Progenitor cell of endocrine pancreas (in vitro differentiated cells): ENCODE measurements at places on chromosomes 1 and 21.

- no peak for DNase-seq
These were observed 99.6 kb upstream of the FBXO28 start for GRCh38 chr1:224014330-224014649.

GRCh38 chr1:70440642-70441391, 29.7 kb downstream of the CTH start:
- no peak for DNase-seq

- DNase-seq, result no peak
These were observed 23.9 kb downstream of the PCNT start for GRCh38 chr21:46347791-46348381.

DNA sequence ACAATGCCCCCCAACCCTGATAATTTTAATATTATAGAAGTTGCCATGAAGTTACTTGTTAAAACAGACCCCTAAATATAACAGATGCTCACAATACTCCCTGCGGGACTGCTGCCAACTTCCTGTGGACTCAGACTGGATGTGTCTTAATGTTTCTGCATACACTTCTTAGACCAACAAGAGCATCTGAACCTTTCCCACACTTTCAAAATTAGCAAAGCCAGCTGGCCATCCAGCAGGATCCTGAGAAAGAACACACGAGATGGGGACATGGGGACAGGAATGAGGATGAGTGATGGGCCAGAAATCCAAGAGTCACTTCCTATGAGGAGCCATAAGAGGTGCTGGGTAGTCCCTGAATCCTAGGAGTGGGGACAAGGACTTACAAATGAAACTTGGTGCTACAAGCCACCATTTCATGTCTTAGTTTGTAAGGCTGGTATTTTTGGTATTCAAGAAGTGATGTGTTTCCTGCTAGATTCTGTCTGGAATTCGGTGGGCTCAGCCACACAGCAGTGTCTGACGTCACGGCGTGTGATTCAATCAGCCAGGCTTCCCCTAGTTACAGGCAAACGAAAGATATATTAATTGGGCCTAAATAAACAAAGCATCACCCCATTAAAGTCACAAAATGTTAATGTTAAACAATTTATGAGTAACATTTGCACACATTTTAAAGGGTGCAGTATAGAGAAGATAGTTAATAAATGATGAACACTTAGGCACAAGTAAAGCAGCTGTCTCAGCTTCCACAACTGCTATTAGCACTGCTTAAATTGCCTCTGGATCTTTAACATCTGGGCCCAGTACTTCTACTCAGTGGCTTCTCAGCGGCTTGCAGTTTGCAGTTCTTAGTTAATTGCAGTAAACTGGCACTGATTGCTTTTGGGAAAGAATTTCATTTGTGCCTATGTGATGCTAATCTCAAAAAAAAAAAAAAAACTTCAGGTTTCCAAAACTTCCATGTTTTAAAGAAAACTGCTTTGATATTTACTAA, 41.2 kb upstream of the RGS8 start:
- no peak for DNase-seq

- DNase-seq, result no peak
These were observed 31.2 kb downstream of the NKAIN1 start for GRCh38 chr1:31208361-31208945.

- no peak for DNase-seq
These were observed 16.9 kb downstream of the PSMB4 start for GRCh38 chr1:151416231-151416630.

GRCh38 chr1:51235673-51236530, at the start of gene RNF11:
Gene RNF11 (plus strand): TSS chr1:51236273. CDS start chr1:51236757, 484 bp downstream.
- DNase-seq, result peak; percentile 84

- DNase-seq, result no peak
These were observed 44.6 kb downstream of the MIGA1 start for GRCh38 chr1:77824079-77824478.

- DNase-seq, result no peak
These were observed 37.3 kb upstream of the ASB17 start for GRCh38 chr1:75969550-75969949.

- no peak for DNase-seq
These were observed 7.4 kb downstream of the NFIA start for GRCh38 chr1:61089741-61090140.

- DNase-seq, result no peak
These were observed 38.1 kb upstream of the A3GALT2 start for GRCh38 chr1:33358795-33359503.

DNA sequence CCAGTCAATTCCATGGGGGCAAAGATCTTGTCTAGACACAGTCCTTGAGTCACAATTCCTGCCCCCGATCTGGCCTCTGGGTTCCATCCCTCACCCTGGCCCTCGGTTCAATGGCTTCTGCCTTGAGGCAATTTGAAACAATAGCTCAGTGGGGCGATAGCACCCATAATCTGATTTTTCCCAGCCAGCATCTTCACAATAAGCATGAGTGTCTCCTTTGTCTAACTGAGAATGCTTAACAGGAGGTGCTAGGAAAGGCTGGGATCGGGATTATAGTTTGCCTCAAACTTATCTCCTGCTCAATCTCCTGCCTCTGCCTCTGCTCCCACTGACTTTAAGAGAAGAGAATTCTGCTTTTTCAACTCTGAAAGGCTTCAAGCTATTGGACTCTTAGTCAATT, 293.9 kb upstream of the PROX1 start:
- DNase-seq, result no peak

- DNase-seq, result no peak
These were observed 667.3 kb downstream of the PTPRU start for GRCh38 chr1:29903548-29904166.

GRCh38 chr21:40356644-40357043, 489.4 kb downstream of the PCP4 start:
- DNase-seq, result no peak

DNA sequence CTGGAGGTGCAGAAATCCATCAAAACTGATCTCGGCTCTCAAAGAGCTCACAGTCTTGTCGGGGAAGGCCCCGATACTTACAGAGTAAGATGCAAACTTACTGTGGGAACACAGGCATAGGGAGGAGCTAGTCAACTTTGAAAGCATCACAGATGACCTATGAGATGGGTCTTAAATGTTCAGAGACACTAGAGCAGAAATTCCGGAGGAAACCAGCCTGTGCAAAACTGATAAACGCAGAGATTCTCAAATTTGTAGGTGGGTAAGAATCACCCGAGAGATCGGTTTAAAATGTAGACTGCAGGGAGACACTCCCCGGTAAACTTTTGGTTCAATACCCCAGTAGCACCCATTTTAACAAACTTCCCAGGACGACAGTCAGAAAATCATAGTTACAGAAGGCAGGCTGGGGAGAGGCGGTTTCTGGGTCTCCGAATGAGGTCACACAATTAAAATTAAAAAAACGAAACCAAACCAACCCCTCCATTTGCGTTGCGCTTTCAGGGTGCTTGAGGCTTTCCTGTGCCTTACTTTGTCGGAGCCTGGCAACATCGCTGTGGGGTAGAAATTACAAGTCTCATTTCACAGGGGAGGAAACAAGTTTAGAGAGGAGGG, 755 bp upstream of the THRAP3 start:
- no peak for DNase-seq

GRCh38 chr1:47216278-47217059, 15.6 kb downstream of the TAL1 start:
- DNase-seq, result no peak

DNA sequence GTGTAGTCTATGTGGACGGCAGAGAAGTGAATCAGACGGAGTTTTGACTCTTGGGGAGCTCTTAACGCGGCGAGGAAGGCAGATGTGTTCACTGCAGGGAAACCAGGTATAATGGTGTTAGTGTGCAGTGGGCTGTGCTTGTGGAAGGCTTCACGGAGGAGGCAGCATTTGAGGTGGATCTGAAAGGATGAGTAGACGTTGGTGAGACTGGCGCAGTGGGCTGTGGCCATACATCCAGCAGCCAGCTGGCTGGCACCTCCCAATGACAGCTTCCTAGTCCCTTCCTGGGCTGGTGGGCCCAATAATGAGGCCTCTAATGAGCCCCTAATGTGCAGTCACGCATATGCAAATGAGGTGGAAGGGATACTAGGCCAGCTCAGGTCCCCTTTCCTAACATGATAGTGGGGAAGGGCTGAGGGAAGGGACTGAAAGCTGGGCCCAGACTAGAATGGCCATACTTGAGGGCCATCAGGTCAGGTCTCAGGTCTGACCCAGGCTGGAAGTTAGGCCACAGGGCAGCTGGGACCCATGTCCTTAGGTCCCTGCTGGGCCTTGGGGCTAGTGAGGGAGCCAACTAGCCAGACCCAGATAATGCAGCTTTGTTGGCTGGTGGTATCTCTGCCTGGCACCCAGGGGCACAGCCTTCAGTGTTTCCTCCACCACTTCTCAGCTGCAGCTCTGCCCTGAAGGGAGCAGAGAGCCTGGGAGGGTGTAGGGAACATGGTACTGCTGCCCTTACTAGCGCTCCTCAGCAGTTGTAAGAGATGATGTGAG, 3.8 kb downstream of the MAP7D1 start:
- no peak for DNase-seq

DNA sequence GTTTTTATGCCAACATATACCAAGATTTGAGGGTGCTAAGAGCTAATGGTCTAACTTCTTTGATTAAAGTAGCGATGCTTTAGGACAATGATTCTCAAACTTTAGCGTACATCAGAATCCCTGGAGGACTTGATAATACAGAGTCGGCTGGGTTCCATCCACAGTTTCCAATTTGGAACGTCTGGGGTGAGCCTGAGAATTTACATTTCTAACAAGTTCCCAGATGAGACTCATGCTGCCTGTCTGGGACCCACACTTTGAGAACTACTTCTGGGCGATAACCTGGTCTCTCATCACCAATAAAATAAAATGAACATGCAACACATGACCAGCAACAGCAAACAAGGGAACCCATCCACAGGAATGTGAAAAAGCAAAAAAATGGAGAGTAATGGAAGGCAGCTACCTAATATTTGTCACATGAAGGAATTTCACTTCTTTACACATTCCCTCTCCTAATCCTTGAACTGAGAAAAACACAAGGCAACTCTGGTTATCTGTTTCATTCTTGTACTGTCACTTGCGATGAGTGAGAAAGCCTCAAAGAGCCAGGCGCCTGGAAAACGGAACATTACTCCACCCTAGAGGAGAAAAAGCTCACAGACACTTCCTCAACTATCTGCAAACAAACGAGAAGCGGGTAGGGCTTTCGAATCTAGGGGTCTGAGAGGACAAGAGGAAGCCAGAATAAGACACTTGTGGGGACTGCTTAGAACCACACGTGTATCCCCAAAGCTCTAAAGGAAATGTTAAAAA, 14.0 kb downstream of the HSF2BP start:
- DNase-seq, result no peak

DNA sequence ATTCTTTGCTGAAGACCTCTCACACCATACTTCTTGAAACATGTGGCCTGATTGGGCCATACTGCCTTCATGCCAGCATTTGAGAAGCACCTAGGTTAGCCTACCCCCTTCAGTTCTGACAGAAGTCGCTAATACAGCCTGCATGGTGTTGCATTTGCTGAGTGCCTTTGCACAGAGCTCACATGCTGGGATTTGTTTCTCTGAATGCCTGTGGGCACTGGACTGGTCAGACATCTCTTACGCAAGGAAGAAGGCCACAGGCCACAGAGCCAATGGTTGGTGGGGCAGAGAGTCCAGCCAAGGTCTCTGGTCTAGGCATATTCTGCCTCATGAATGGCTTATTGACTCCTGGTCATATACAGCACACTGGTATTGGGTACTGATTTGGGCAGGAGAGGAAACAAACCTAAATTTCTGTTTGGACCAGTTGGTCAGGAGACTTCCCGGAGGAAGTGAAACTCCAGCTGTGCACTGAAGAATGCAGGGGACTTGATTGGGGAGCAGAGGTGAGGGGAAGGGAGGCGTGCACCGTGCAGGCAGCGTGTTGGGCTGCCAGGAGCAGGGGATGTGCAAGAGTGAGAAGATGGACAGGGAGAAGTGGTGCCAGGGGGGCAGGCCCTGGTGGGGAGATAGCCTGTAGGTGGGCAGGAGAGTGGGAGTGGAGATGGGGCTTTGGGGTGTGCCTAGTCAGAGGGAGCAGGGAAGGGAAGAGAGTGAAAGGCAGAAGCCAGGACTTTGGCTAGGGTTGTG, 18.1 kb downstream of the URB2 start:
- no peak for DNase-seq

DNA sequence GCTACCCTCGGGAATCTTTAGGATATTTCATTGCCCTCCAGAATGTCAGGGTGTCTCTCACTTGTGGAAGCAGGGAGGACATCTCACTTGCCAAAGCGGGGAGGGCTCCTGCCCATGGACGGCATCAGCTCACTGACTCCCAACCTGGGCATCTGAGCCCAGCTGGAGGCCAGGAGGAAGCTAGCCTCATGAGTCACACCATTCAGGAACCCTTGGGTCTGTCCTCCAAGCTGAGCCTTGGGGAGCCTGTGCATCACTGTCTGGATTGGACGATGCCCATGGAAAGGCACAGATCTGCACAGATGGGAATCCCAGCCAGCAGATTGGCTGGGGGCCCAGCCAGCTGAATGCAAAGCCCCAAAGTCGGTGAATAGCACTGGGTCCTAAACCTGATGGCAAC, 25.2 kb downstream of the WNT3A start:
- no peak for DNase-seq

DNA sequence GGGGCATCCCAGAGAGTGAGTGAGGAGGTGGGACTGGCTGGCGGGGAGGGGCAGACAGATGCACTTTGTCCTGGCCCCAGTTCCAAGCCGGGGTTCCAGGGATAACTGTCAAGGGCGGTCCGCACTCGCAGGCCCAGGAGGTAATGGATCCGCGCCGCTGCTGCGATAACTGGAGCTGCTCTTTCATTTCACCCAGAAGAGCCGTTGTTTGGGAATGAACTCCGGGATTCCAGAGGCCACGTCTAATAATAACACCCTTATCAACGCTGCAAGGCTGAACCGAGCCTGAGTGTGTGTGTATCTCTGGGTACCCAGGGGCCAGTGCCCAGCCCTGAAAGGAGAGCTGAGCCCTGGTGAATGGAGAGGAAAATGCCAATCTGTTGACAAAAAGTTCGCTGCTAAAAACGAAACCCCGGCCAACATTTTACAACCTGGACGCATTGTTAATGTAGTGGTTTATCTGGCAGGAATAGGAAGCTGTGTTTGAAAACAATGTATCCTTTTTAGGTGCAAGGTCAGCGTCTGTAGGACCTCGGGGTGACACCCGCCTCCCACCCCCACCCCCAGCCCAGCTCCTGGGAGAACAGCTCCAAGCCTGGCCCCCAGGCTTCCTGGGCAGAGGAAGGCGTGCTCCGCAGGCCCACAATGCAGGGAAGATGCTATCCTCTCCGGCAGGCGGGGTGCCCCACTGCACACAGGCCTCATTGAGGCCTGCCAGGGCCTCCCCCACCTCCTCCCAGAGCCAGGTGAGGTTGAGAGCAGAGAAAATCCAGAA, 119.7 kb downstream of the PROX1 start:
- DNase-seq, result no peak

DNA sequence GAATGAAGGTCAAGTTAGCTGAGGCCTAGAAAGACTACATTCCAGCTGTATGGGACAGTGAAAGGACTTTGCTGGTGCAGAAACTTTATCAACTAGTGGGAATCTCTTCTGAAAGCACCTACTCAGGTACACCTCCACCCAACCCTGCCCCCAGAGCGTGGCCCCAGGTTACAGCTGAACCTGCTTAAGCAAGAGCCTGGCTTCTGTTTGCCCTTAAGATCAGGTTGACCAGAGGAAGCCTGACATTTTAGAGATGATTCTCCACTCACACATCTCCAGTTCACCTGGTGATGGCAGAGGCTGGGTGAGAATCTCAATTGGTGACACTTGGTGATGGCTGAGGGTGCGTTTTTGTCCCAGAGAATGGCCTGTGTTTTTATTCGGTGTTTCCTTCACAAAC, 24.0 kb downstream of the ELAPOR1 start:
- DNase-seq, result no peak
